ENCODE measurements at places on chromosomes 3 and 15.

- DNase-seq, result peak; percentile 91
These were observed at the start of gene PARL for GRCh38 chr3:183884427-183885296. Gene PARL (minus strand): TSS chr3:183884880. CDS start chr3:183884846, 34 bp downstream.

GRCh38 chr15:77722759-77723460, 90.2 kb upstream of the LINGO1 start:
- DNase-seq, result no peak

DNA sequence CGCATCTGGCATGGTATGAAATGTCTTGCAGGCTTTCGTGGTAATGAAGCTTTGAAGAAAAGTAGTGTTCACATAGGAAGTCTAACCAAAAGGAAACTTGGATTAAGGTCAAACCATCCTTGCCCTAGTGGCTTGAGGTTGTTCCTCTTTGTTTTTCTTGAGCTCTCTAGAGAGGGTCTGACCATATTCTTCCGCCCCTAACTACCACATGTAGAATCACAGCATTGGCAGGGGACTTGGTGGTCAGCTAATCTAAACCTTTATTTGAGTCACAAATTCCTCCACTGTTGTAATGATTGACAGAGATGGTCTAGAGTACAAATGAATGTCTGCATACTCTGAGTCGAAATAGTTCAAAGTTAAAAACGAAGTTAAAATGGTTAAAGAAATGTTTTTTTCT, 39.1 kb upstream of the PHLDB2 start:
- DNase-seq, result no peak

DNA sequence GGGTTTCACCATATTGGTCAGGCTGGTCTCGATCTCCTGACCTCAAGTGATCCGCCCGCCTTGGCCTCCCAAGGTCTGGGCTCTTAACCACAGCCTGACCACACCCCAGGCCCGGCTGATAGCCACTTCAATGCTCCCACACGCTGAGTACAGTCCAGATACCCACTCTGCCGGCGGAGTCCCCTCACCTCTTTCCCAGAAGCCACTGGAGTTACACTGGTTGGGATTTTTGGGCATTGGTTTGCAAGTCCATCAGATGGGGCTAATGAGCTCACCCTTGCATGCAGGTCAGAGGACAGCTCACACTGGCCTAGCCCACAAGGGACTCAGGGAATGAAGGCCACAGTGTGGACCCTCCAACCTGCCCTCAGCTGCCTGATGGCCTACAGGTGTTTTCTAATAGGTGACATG, 60.1 kb downstream of the IQSEC1 start:
- no peak for DNase-seq
